Suprapubic skin (tissue), 4 donors: ENCODE measurements at places on chromosomes 3 and 15.

DNA sequence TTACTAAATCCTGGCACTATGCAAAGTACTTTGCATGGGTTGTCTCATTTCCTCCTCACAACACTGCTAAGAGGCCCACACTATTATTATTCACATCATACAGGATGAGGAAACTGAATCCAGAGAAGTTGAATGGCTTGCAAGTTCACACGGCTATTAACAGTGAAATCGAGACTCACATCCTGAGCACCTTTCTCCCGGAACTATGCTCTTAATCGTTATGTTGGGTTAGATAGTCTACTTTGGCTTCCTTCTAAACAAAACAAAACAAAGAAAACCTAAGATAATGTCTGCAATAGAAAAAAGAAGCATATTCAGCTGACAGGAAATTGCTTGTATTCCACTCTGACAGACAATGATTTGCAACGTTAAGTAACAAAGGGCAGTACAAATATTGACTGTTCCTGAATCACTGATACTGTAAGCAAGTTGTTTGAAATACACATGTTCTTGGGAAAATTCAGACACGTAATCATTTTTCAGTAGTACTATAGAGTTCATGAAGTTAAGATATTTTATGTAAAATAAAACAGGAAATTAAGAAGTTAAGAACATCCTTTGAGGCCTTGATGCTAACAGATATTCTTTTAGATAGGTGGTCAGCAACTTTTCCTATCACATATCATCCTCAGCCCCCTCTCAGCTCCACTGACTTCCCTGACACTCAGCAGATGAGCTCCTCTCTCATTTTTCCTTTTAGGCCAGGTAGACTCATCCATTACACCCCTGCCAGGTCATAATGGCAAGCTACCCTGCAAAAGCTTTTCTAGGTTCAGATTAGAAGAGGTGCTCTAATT, 40.7 kb downstream of the C2CD4B start:
- DNase-seq, result no peak
- no peaks in the 10 kb centered on the region for H3K36me3 ChIP-seq
- no peak overlapping the region for H3K4me3 ChIP-seq
- H3K4me1 ChIP-seq, result peaks cover 8% of the 10 kb centered on the region
- no peak overlapping the region for H3K27ac ChIP-seq

GRCh38 chr3:55910543-55910942, 423.4 kb upstream of the WNT5A start:
- no peaks in the 10 kb centered on the region for H3K27me3 ChIP-seq
- no peaks in the 10 kb centered on the region for H3K4me1 ChIP-seq

DNA sequence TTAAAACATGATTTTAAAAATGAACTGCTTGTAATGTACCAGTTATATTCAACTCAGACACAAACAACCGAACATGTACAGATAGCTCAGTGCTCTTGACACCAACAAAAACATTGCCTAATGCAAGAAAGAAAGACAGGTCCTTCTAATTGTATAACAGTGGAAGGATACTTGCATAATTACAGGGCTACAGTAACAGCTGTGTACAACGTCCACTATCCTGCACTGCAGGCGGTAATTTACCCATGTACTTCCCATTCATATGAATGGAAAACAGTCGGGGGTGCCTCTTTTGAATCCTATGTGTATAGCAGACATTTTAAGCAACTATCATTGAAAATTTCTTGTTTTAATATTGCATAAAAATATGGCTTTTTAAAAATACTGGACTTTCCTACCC, 41.1 kb upstream of the PLSCR5 start:
- no peak for DNase-seq
- H3K27ac ChIP-seq, result no peak overlapping the region
- H3K4me1 ChIP-seq, result no peaks in the 10 kb centered on the region
- no peak overlapping the region for H3K4me3 ChIP-seq

GRCh38 chr3:52056968-52057811, 819 bp upstream of the DUSP7 start:
- no peaks in the 10 kb centered on the region for H3K27me3 ChIP-seq
- DNase-seq, result peak; percentile 100
- H3K36me3 ChIP-seq, result peaks cover 3% of the 10 kb centered on the region
- H3K4me1 ChIP-seq, result peaks cover 70% of the 10 kb centered on the region
- H3K27ac ChIP-seq, result peak overlapping the region; percentile 87
- H3K4me3 ChIP-seq, result peak overlapping the region; percentile 79

DNA sequence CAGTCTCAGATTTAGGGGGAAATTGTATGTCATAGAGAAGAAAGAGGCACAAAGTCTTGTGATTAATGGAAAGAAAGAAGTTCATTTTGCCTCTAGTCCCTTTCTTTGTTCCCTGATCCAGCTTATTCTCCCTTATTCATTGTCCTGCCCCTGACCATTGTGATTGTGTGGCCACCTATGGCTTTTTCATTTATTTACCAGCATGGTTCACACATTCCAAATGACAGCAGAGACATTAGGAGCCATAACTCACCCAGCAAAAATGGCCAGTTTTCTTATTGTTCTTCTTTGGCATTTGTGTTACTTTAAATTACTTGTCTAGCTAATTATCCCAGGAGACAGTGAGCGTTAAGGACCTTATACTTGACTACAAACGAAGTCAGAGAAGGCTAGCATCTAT, 36.3 kb upstream of the SGO1 start:
- no peaks in the 10 kb centered on the region for H3K27me3 ChIP-seq
- no peak overlapping the region for H3K4me3 ChIP-seq
- H3K36me3 ChIP-seq, result no peaks in the 10 kb centered on the region

DNA sequence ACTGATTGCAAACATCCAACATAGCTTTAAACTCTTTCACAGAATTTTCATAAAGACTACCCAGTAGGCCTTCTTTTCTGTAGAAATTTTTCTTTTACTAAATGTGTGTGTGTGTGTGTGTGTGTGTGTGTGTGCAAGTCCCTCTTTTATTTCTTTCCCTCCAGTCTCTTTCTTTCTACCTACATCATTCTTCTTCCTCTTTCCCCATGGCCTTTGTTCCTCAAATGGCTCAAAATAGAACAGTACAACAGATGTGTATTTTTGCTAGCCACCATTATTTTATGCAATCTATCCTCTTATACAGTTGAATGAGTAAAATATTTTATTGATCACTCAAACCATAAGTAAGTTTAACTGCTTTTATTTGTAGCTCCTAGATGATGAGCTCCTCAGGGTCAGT, 76.4 kb downstream of the USF3 start:
- H3K36me3 ChIP-seq, result no peaks in the 10 kb centered on the region
- H3K4me1 ChIP-seq, result no peaks in the 10 kb centered on the region
- H3K4me3 ChIP-seq, result no peak overlapping the region
- DNase-seq, result no peak
- H3K27me3 ChIP-seq, result no peaks in the 10 kb centered on the region

DNA sequence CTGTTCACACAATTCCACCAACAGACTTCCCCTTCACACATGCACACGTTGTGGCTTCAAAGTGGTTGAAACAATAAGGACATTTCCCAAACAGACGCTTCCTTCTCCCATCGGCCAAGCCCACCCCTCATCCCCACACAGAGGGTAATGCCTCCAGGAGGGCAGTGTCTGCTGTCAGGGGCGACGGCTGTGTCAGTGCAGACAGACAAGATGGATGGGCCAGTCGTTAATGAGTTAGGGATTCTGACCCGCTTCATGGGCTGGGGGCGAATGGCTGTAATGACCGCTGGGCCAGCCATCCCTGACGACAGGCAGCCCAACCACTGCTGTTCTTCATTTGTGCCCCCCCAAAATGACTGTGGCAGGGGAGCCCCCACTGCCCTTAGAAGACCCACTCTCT, 20.2 kb upstream of the SKIC8 start:
- H3K36me3 ChIP-seq, result no peaks in the 10 kb centered on the region
- no peak overlapping the region for H3K27ac ChIP-seq
- DNase-seq, result no peak
- no peak overlapping the region for H3K4me3 ChIP-seq

GRCh38 chr3:101020351-101021015, 27.3 kb upstream of the ABI3BP start:
- no peaks in the 10 kb centered on the region for H3K27me3 ChIP-seq
- DNase-seq, result no peak
- H3K36me3 ChIP-seq, result no peaks in the 10 kb centered on the region

DNA sequence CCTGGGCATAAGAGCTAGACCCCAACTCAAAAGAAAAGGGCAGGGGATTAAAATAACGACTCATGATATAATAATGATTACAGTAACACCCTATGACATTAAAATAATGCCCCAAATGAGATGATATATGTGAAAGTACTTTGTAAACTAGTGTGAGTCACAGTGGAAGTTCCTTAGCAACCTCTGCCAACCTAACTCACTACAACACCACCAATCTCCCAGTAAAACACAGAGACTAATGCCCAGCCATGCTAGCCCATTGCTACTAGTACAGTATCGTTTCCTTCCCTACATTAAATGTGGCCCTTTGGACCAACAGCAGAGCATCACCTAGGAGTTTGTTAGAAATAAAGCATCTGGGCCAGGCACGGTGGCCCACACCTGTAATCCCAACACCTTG, 11.2 kb upstream of the ADAMTS7 start:
- H3K4me3 ChIP-seq, result no peak overlapping the region
- no peak for DNase-seq
- H3K36me3 ChIP-seq, result no peaks in the 10 kb centered on the region
- no peaks in the 10 kb centered on the region for H3K27me3 ChIP-seq
- no peak overlapping the region for H3K27ac ChIP-seq
